ENCODE measurements at places on chromosomes 4 and X. TPM values are rescaled to one million over a fixed set of nuclear protein-coding genes. Genes with fewer than 3 reads are reported as not detected.
A peak's percentile ranks its signal among the peaks of the same experiment; 100 is the strongest.

DNA sequence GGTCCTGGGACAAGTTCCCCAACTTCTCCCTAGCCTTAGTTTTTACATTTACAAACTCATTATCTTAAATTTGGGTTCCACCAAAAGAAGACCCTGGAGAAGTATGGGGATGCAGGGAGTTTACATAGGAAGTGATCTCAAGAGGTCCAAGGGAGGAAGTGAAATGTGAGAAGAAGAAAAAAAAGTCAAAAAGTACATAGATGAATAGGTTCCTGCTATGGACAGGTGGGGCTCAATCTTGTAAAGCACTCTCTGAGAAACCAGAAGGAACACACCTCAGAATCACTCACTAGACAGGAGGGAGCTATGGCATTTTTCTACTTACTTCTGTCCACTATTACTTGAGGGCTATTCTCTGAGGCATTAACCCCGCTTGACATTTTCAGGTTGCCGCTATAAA lies 56.6 kb downstream of the ARHGAP6 start:
- no peak overlapping the region for H3K27ac ChIP-seq
- H3K36me3 ChIP-seq: no peaks in the 10 kb centered on the region
- no peak overlapping the region for H3K4me3 ChIP-seq

DNA sequence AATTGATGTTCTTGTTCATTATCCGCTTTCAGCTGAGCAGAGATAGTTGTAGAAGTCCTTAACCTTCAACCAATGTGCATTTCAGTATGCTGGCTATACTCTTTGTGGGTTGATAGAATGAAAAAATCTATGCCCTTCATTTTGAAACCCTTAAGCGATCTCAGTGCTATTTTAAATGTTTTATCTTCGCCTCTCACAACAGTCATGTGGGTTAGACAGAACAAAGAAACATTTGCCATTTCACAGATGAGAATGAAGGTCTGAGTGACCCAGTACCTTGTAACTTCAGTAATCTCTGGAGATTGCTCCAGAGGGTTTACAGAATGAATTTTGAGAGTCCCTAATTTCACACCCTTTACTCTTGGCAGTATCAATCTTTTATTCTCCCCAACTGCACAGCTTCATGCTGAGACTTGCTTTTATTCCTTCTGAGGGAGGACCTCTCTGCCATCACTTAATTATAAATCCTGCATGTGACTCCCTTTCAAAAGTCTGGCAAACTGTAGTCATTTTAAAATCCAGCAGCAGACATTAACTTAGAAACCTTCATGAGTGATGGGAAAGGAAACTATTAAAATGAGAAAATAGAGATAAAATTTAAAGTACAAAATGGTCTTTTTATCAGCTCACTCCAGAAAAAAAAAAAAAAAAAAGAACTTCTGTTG lies 921.5 kb downstream of the RAB28 start:
- H3K27ac ChIP-seq: no peak overlapping the region
- DNase-seq: no peak
- no peaks in the 10 kb centered on the region for H3K36me3 ChIP-seq
- no peaks in the 10 kb centered on the region for H3K4me1 ChIP-seq

- no peak for DNase-seq
- no peak overlapping the region for H3K4me3 ChIP-seq
- no peaks in the 10 kb centered on the region for H3K36me3 ChIP-seq
- H3K4me1 ChIP-seq: no peaks in the 10 kb centered on the region
These were observed 162.1 kb downstream of the SMIM20 start for GRCh38 chr4:26076000-26076587.

DNA sequence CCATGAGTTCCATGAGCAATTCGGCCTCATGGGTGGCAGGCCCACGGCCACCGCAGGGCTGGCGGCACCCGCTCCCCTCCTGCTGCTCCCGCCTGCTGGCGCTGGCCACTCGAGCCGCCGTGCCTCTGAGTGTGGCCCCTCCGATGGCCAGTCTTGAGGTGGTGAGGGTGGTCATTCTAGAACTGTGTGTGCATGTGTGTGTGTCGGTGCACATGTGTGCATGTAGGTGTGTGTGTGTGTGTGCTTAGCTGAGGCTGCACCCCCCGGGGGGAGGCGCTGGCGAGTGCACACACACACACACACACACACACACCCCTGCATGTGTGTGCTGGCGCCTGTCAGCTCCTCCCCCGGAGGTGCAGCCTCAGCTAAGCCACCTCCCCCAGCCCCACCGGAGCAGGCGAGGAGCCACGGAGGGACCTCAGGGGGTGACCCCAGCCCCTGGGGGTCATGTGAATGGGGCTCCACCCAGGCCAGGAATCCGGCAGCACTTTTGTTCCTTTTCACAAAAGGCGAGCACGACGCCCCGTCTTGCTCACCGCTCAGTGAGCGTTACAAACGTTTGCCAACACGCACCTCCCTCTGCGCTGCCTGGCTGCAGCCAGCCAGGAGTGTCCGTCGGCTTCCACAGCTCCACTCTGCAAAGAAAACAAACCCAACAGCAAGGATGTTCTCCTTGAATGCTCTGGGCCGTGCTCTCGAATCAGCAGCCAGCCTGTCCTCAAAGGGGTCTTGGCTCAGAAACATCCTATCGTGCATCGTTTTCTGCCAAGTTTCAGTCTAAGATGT lies 29.9 kb downstream of the FGFRL1 start:
- no peaks in the 10 kb centered on the region for H3K36me3 ChIP-seq
- H3K27me3 ChIP-seq: peaks cover 22% of the 10 kb centered on the region
- H3K27ac ChIP-seq: no peak overlapping the region
- no peak for DNase-seq
- peak overlapping the region; percentile 29 for H3K4me3 ChIP-seq
- no peaks in the 10 kb centered on the region for H3K4me1 ChIP-seq

GRCh38 chr4:182776376-182777105 lies 140.6 kb downstream of the DCTD start:
- H3K4me1 ChIP-seq: no peaks in the 10 kb centered on the region
- H3K27ac ChIP-seq: no peak overlapping the region
- no peak overlapping the region for H3K4me3 ChIP-seq
- no peaks in the 10 kb centered on the region for H3K27me3 ChIP-seq
- no peak for DNase-seq
- no peaks in the 10 kb centered on the region for H3K36me3 ChIP-seq

GRCh38 chrX:49292400-49293362 lies 10.8 kb upstream of the GAGE10 start:
- no peaks in the 10 kb centered on the region for H3K4me1 ChIP-seq
- H3K36me3 ChIP-seq: no peaks in the 10 kb centered on the region
- H3K27me3 ChIP-seq: no peaks in the 10 kb centered on the region
- no peak for DNase-seq
- H3K4me3 ChIP-seq: no peak overlapping the region
- no peak overlapping the region for H3K27ac ChIP-seq

DNA sequence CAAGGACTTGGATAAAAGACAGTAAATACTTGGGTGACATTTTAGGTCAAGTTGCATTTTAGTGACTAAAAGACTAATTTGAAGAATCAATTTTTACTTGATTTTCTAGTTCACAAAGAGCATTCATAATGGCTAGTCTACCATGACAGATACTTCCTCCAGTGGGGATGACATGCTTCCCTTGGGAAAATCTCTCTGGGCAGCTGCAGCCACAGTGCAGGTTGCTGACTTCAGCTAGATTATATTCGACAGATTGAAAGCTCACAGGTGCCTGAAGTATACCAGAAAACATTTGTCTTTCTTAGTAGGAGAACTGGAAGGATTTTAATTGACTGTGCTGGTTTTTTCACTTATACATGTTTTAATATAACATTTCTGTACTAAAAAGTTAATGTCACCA lies 209.6 kb upstream of the MAGEB2 start:
- no peak overlapping the region for H3K27ac ChIP-seq
- H3K4me1 ChIP-seq: no peaks in the 10 kb centered on the region
- no peaks in the 10 kb centered on the region for H3K36me3 ChIP-seq
- no peak for DNase-seq

DNA sequence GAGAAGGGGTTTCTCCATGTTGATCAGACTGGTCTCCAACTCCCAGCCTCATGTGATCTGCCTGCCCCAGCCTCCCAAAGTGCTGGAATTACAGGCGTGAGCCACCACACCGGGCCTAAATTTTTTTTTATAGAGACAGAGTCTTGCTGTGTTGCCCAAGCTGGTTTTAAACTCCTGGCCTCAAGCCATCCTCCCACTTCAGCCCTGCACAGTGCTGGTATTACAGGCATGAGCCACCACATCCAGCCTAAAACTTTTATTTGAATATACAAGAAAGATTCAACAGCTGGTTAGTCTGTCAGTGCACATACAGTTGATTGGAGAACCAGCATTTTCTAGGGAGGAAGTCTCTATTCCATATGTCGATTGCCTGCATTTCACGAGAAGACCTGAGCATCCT lies 91.2 kb downstream of the LRP2BP start:
- H3K27me3 ChIP-seq: no peaks in the 10 kb centered on the region
- H3K36me3 ChIP-seq: no peaks in the 10 kb centered on the region
- H3K27ac ChIP-seq: no peak overlapping the region
- no peak overlapping the region for H3K4me3 ChIP-seq
- H3K4me1 ChIP-seq: no peaks in the 10 kb centered on the region

GRCh38 chr4:137312257-137312656 lies 220.0 kb downstream of the PCDH18 start:
- H3K27ac ChIP-seq: no peak overlapping the region
- no peaks in the 10 kb centered on the region for H3K36me3 ChIP-seq
- H3K27me3 ChIP-seq: no peaks in the 10 kb centered on the region
- no peak for DNase-seq
- H3K4me1 ChIP-seq: peaks cover 11% of the 10 kb centered on the region

GRCh38 chr4:34066126-34066525 lies 2178.2 kb downstream of the ARAP2 start:
- H3K27me3 ChIP-seq: no peaks in the 10 kb centered on the region
- H3K4me3 ChIP-seq: no peak overlapping the region
- H3K27ac ChIP-seq: no peak overlapping the region
- no peaks in the 10 kb centered on the region for H3K4me1 ChIP-seq

The PCDH7 gene
- 224 TPM for total RNA-seq

The SPIN4 gene
- 4.0 TPM for total RNA-seq

The ENPP6 gene
- not detected for total RNA-seq

The WDFY3 gene
- total RNA-seq: 43.4 TPM
